Islet precursor cell (in vitro differentiated cells): ENCODE measurements at places on chromosomes 3 and 15.

DNA sequence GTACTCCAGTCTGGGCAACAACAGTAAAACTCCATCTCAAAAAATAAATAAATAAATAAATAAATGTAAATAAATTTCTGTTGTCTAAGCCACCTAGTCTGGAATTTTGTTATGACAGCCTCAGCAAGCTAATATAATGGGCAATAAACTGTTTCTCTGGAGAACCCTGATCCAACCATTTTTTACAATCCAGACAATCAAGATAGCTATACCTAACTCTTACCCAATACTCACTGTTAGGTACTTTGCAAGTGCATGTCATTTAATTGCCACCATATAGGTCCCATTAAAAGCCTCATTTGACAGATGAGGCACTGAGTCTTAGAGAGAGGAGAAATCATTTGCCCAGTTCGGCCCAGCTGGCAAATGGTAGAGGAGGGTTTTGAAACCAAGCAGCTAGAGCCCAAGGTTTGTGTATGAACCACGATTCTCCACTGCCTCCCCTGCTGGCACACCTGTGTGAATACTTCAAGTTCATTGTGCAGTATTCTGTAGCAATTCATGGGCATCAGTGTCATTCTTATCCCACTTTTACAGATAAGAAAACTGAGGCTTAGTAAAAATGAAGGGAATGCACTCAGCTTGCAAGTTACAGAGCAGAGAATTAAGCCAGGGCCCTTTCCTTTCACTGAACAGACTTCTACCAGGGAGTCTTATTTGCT is 107.0 kb upstream of the UBE2E1 start:
- no peak for DNase-seq

DNA sequence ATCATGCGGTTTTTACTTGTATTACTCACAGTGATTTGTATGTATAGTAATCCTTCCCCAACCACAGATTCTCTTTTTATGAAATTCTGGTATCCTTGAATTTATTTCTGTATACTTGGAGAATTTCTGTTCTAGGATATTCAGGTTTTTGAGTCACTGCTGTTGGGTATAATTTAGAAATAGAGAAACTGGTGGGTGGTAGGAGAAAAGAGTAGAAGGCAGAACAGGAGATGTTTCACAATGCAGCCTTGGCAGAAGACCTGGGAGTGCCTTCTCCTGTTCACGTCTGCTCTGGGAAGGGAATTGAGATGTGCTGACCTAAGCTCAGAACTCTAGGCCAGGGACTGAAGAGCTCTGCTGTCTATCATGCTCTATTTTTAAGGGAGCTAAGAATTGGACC is 193.6 kb downstream of the EPHB1 start:
- DNase-seq = no peak

DNA sequence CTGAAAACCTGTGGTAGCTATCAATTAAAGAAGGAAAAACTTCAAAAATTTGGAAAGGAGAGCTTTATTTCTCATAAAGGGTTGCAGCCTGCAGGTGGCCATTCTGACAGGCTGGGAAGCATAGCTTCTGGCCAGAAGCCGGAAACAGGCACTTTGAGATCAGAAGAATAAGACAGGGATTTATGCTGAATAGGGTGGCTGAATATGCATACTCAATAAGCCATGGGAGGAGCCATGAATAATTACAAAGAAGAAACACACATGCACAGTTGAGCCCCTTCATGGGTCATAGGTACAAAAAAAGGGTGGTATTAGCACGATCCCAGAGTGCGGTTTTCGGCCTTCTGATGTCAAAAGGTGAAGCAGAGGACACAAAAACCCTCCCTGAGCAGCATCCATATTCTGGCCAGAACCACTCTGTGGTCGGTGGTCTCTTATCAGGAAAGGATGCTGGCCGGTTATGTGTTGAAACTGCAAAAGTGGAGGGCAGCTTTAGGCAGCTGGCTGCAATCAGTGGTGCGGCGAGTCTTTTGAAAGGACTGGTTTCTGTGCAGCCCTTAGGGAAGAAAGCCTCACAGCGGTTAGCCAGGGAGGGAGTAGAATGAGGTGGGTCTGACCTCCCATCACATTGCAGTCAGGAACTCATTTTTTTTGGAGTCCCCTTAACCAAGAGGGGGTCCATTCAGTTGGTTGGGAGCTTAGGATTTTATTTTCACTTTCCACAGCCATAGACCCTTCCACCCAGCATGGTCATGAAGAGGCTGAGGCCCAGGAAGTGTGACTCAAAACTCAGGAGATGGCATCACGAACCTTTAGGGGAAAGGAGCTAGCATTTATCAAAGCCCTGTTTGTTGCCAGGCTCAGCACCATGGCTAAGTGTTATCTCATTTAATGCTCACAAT is 34.7 kb upstream of the CCDC174 start:
- no peak for DNase-seq

DNA sequence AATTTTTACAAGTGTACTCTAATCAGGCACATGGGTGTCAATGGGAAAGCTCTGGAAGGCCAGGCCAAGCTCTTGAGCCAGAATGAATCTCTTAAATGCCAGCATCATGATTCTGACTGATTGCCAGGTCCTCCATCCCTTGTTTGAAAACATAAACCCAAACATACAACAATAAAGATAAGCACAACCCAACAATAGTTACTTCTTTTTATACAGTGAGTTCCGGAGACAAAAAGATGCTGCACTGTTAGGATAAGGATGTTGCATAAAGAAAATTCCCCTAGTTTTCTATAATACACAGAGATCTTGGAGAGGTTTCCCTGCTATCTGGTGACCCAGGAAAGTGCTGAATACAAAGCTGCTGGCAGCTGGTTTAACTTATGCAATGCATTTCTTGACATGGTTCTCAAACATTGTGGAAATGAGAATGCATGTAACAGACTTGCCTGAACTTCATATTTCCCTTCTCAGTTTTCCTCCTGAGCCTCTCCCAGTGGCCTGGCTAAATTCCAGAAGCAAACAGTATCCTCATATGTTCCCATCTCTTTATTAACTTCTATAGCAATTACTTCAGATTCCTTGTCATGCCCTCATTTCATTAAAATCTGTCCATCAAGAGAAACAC is 180.1 kb upstream of the PRICKLE2 start:
- no peak for DNase-seq

DNA sequence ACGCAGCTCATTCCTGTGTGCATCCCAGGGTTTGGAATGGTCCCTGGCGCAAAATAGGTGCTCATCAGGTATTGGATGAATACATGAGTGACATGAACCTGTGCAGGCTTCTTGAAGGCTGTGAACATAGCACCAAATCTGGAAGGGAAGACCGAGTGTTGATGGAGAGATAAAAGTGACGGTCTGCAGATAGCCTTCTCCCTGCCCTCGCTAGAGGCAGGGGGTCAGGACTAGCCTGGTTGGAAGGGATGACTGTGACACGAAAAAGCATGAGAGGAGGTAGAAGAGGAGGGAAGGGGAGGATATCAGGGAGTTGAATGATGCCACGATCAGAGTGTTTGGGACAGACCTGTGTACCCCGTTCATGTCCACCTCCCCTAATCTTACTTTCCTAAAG is 267.1 kb downstream of the XXYLT1 start:
- DNase-seq = peak; percentile 23

DNA sequence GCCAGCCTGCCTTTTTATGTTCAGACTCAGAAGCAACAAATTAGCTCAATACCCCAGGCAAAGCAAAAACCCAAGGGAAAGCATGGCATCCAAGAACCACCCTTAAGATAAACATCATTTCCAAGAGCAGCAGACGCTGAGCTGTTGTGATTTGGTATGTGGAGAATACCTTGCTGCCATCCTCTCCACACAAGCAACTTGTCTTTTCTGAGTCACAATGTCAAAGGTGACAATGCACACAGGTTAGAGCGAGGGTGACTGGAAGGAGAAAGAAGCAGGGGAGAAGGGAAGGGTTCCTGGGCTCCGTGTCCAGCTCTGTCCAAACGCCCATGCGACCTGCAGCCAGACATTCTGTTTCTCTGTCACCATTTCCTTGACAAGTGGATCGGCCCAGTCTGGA is 6.0 kb downstream of the PCSK6 start:
- peak; percentile 52 for DNase-seq

GRCh38 chr3:48636149-48636655 is 941 bp upstream of the SLC26A6 start:
- DNase-seq = no peak

DNA sequence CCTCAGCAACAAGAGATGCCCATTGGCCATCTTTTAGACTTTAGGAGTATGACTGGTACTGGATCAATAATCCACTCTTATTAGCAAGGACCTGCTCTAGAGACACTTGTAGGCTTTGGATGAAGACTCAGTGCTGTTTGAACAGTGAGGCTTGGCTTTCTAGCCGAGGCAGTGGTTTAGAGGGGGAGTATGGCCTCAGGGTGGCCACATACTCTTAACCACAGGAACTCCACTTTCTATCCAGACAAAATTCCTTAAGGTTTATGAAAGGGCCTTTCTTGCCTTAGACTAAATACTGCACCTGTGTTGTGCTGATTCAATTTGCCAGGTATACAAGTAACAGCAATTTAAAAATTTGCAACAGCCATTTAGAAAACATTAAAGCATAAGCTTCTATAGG is 1046.3 kb downstream of the DIPK2A start:
- DNase-seq = peak; percentile 92

DNA sequence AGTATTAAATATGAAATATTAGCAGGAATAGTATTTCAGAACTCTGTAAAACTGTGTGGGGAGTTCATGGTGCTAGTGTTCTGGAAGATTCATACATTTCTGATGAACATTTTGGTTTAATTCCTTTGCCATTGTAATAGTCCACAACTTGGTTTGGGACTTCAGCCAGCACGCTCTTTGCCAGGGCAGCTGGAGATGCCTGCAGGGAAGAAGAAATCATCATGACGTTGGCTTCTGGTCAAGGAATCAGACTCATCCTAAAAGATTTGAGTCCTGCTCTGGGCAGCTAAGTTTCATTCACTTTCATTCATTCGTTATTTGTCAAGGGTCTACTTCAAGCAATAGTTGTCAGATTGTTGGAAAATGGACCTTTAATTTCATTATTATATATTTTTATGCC is 32.4 kb upstream of the MRPL3 start:
- no peak for DNase-seq

DNA sequence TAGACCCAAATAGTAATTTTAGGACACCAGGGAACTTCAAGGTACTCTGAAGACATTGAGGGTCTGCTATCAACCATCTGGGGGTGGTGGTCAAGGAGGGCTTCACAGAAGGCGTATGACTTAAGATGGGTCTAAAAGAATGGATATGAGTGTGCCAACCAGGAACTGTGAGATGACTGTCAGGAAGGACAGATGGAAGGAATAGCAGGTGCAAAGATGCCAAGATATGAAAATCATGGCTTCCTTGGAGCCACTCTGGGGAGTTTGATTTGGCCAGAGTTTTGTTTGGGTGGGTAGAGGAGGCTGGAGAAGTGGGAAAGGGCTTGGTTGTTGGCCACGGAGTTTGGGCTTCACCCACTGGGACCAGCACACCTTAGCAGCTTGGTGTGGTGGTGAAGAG is 21.2 kb downstream of the CDCP1 start:
- DNase-seq = no peak

GRCh38 chr3:121399820-121400219 is 146.0 kb downstream of the POLQ start:
- no peak for DNase-seq

GRCh38 chr3:149292666-149293065 is 40.8 kb downstream of the TM4SF18 start:
- no peak for DNase-seq

- DNase-seq = no peak
Measured at GRCh38 chr3:105676621-105677300, 192.1 kb downstream of the CBLB start.

GRCh38 chr15:91132079-91132478 is 32.0 kb downstream of the SV2B start:
- DNase-seq = no peak

DNA sequence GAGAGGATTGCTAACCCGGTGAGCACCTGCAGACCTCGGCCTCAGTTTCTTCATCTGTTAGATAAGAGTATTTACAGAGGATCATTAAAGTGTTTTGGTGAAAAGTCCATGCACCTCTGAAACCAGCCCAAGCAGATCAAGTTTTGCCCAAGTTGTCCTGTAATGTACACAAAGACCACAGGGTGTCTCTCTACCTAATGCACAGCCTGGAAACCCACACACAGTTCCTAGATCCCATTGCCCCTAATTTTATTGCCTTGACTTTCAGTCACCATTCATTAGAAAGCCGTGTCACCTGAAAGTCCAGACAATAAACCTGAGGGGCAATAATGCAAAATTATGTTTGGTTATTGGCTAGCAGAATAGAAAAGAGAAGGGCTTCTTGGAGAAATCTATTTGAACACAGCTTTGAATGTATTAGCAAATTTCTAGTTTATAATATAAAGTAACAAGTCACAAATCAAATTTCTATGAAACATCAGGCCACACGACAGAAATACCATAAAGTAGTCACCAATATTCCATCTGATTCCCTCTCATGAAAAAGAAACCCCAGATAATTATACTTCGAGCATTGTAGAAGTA is 161.3 kb upstream of the SLC2A2 start:
- no peak for DNase-seq

GRCh38 chr3:113287803-113288648 is 76.7 kb downstream of the BOC start:
- DNase-seq = no peak

- DNase-seq = no peak
Measured at GRCh38 chr3:107404727-107405469, 27.7 kb downstream of the CCDC54 start.

DNA sequence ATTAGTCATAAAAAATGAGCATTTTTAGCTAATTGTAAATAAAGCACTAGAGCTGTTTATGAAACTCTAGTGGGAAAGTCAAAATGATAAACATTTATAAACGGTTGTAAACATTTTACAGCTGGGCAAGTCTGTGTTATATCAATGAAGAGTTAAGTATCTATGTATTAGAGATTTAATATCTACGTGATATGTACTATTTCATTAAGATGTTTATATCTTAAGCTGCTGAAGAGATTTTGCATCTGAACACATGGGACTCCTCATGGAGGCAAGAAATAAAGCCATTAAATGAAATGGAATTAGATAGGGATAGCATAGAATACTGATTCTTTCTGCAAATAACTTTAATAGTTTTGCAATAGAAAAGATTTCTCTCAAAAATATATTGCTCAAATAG is 23.0 kb upstream of the CAPN7 start:
- no peak for DNase-seq

DNA sequence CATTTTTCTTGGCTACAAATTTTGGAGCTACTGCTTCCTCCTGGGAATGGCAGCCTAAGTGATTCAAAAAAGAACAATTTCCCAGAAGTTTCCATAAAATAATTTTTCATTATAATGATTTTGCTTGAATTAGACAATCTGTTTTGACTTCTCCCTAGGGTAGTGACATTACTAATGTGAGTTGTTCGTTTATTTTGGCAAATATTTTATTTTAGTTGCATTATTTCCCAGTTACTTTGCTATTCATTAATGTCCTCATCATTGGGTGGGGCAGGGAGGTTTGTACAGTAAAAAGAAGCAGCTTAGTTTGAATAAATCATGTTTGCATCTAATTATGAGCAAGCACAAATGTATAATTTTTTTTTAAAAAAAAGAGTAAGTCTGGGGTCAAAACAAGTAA is 686.6 kb downstream of the ROBO2 start:
- DNase-seq = no peak

GRCh38 chr3:32901005-32901932 is 50.2 kb upstream of the CCR4 start:
- DNase-seq = no peak

GRCh38 chr3:50433954-50434353 is 69.5 kb downstream of the CACNA2D2 start:
- no peak for DNase-seq
